ENCODE measurements at places on chromosomes 7 and 10. TPM values are rescaled to one million over a fixed set of nuclear protein-coding genes. Genes with fewer than 3 reads are reported as not detected.

GRCh38 chr7:105934572-105935185 is 28.4 kb upstream of the CDHR3 start:
- DNase-seq = peak; percentile 47

GRCh38 chr7:70098905-70099672 is 500.8 kb downstream of the AUTS2 start:
- no peak for DNase-seq

The GBX1 gene
- total RNA-seq = not detected

DNA sequence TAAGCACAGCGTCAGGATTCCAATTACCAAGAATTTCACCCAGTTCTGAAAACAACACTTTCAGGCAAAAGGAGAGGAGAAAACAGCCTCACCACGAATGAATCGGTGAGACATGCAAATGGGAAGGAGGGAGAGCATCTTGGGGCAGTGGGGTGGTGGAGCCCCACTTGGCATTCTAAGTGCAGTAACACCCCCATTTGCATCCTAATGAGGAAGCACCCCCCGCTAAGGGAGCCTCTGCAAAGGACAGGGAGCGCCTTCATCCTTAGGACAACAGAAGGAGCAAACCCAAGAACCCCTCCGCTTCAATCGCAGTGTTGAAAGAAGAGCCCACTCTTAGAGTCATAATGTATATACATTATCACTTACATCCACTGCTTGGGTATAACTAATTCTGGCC is 46.8 kb downstream of the NRAP start:
- DNase-seq = no peak

The FAM25A gene
- not detected for total RNA-seq

The JAKMIP3 gene
- not detected for total RNA-seq

The HOXA11 gene
- total RNA-seq = 0.84 TPM

All from MCF 10A (cell line).